Smooth muscle cell of the umbilical artery (primary cell): ENCODE measurements at places on chromosomes 1 and 21. TPM values are rescaled to one million over a fixed set of nuclear protein-coding genes. Genes with fewer than 3 reads are reported as not detected.

Gene AXDND1
- 0.05 and 0.30 TPM in 2 replicates for total RNA-seq

Gene CFHR1
- total RNA-seq: 0.18 and 0.30 TPM in 2 replicates

Gene TRIM46
- 5.6 and 10.7 TPM in 2 replicates for total RNA-seq

Gene IL19
- total RNA-seq: not detected in 2 replicates

Gene ARHGEF2
- total RNA-seq: 90.3 and 107 TPM in 2 replicates

Gene AMIGO1
- total RNA-seq: 1.0 and 2.1 TPM in 2 replicates

Gene CBR1
- 74.5 and 114 TPM in 2 replicates for total RNA-seq

Gene ELOVL1
- 23.2 and 53.9 TPM in 2 replicates for total RNA-seq

Gene SELL
- not detected in 2 replicates for total RNA-seq
